Hippocampal formation (tissue), 2 donors: ENCODE measurements at places on chromosomes 16 and 17.

- DNase-seq = no peak
Measured at GRCh38 chr16:13953501-13953900, 33.5 kb downstream of the ERCC4 start.

GRCh38 chr17:228951-229708, 47.7 kb upstream of the DOC2B start:
- no peak for DNase-seq

DNA sequence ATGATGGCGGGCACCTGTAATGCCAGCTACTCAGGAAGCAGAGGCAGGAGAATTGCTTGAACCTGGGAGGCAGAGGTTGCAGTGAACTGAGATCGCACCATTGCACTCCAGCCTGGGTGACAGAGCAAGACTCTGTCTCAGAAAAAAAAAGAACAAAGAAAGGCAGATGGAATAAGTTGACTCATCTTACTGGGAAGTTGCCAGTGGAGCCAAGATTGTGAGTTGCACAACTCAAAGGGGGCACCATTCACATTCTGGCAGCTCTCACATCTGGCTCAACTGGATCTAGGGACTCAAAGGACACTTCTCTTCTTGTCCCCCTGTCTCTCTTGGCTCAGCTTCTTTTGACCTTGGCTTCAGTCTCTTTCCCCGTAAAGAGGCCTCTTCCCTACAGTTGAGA, 53.7 kb upstream of the ETV4 start:
- no peak for DNase-seq

DNA sequence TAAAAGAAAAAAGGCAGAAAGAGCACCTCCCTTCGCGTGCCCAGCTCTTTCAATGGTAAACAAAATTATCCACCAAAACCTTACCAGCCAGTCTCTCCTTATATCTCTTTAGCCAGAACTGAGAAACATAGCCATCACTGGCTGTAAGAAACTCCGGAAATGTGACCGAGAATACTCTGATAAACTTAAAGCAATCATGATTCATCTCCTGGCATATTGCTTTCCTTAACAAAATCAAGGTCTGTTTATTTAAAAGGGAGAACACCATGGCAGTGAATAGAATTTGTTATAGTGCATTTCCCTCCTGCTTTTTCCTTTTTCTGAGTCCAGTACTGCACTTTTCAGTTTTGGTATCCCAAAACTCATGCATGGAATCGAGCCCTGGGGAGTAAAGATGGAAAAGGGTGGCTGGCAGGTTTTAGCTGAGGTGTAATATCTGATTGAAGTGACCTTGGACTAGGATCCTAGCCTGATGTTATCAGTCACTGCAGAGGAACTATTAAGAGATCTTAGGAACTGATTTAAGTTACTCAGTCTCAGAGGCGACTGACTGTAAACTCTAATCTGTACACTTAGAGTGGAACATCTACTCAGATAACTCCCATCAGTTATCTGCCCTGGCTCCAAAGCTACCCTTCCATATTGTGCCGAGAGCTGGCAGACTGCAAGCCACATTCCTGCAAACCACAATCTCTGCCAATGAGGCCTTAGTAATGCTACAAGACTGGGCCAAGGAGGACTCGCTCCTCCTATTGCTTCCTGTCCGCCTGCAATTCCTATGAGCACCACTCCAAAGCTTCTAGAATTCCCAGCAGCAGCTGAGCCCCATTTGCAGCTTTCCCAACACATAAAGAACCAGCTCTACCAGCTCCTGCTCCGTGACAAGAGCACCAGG, 7.4 kb upstream of the COX10 start:
- DNase-seq = no peak

DNA sequence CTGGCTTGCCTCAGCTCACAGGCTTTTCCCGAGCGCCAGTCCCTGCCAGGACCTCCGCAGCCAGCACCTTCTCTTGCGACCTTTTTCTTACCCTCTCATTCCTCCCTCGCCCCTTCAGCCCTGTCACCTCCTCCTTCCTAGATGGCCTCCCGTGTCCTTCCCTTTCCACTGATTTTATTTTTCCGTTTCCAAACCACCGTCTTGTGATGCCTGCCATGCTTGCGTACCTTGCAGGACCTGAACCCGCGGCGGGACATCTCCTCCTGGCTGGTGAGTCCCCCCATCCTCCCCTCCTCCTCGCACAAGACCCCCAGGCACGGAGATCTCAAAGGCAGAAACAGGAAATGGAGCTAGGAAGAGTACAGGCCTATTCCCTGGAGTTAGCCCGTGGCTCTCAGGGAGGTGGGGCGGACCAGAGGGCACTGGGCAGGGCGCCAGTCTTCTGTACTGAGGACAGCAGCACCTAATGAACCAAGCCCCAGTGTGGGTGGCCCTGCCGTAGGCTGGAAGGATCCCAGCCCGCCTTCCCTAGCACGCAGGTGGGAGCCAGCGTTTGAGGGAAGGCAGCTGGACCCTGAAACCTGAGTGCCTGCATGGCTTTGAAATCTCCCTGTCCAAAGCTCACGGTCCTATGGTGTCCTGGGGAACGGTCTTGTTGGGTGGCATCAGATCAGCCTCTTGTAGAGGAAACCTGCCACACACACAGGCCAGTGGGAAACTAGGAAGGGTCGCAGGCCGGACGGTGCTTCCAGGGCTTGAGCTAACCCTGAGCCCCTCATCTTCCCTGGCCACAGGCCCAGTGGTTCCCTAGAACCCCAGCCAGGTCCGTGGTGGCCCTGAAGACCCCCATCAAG, 612 bp downstream of the CISD3 start:
- no peak for DNase-seq

DNA sequence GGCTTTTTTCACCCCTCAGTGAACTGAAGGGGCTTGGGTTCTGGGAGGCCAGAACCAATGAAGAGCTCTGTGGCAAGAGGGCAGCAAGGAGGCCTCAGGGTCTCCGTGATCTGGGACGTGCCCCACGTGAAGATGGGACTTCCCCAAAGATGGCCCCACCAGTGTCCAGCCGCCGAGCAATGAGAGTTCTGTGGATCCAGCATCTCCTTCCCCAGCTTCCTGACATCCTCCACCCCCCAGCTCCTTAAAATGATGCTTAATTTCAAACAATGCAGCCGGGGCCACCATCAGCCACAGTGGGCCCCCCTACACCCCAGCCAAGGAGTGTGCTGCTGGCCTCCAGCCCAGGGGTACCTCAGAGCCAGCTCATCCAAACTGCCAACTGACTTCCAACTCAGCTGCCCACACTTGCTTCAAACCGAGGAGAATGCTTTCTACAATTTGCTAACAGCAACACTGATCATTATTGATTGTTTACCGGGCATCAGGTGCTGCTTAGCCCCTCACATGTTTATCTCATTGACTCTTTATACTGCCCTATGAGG, 5.9 kb upstream of the SPPL2C start:
- no peak for DNase-seq

DNA sequence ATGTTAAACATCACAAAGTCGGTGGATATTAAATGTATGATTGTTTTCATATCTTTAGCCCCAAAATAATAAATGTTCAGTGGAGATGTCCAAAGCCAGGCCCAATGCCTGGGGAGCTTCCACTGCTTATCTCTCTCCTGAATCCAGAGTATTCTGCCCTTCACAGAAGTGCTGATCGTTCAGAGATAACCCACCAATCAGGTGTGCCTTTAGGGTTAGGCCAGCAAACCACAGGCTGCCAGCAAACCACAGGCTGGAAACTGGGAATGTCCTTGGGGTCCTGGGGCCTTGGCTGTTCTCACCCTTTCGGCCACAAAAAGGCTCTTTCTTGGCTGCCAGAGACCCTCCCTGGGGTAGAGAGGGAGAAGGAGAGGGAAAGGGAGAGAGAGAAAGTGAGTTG, 33.9 kb downstream of the NXN start:
- DNase-seq = no peak

- peak; percentile 11 for DNase-seq
Measured at GRCh38 chr16:24070851-24071250, 185.3 kb upstream of the CACNG3 start.

DNA sequence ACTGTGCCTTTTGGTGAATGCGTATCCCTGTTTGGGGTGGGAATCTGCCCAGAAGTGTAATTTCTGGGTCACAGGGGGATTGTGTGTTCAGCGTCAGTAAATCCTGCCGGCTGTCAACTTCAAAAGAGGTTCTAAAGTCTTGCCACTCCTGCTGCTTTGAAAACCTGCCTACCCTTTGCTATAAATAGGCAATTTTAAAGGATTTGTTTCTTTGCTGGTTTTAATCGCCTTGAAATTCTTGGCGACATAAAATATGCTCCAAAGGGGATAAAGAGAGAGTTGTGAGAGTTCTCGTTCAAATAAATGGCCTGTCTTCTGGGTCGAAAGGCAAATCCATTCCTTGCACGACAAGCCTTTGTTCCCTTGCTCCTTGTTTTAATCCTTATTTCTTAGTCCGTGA, 143.4 kb downstream of the IRF8 start:
- no peak for DNase-seq

DNA sequence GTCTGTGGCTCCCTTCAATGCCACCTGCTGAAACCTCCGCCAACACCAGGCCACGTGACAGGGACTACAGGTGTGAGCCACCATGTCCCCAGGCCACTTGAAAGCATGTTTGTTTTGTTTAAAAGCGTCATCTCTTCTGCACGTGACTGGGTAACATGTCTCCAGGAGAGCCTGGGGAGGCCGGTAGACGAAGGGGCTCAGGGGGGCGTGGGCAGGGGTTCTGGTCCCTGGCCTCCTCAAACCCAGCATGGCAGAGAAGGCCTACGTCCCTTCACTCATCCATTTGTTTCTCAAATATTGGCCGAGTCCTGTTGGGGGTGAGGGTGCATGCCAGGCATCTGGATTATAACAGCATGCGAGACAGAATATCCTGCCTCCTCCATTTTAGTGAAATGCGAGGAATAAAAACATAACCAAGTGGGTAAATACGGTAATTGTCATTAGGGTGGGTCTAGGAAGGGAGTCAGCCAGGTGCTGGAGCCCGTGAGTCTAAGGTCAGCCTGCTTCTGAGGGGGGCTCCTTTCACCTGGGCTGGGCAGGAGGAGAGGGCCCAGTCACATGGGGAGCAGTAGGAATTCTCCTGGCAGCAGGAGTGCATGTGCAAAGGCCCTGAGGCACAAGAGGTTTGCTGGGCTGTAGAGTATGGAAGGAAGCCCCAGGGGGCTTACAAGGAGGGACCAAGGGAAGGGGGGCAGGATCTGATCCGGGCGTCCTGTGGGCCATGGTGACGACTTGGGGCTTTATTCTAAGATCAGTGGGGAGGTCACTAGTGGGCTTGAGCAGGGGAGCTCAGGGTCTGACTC, 26.8 kb upstream of the CIBAR2 start:
- no peak for DNase-seq

- no peak for DNase-seq
Measured at GRCh38 chr16:67240506-67240905, 6.8 kb downstream of the FHOD1 start.

- DNase-seq = no peak
Measured at GRCh38 chr16:53785044-53785443, 81.1 kb downstream of the FTO start.

DNA sequence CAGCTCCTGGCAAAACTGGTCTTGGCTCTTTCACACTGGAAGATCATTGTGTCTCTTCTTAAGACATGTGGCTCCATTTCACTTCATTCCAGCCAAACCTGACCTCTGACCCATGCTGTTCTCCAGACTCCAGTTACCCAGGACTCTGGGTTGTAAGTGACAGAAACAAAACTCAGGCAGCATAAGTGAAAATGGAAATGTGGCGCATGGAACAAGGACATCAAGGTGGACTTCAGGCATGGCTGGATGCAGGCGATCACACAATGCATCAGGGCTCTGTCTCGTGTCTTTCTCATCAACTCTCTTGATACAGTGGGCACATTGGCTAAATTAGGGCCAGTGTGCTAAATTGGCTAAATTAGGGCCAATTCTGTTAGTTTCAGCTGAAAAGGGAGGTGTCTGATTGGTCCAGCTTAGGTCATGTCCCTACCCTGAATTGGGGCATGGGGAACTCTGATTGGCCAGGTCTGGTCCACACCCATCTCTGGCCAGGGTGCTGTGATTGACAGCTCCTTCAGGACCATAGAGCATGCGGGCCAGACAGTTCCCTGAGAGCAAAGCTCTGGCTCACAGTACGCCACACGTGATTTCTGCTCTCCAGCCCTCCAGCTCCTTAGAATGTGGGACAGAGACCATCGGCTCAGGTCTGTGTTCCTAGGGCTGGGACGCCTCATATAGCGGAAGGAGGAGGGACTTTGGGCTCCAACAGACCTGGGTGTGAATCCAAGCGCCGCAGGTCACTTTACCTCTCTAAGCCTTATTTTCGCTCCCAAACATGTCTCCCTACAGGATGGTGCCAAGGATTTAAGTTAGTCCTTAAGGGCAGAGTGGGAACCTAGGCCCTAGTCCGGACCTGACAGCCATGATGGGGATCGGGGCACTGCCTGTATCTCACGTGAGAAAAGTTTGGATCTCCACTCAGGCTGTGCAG, 17.5 kb downstream of the SOCS1 start:
- no peak for DNase-seq
